ENCODE measurements at places on chromosomes 11 and 22.

- DNase-seq = peak; percentile 36
These were observed 385 bp downstream of the TST start for GRCh38 chr22:37018815-37019308.

DNA sequence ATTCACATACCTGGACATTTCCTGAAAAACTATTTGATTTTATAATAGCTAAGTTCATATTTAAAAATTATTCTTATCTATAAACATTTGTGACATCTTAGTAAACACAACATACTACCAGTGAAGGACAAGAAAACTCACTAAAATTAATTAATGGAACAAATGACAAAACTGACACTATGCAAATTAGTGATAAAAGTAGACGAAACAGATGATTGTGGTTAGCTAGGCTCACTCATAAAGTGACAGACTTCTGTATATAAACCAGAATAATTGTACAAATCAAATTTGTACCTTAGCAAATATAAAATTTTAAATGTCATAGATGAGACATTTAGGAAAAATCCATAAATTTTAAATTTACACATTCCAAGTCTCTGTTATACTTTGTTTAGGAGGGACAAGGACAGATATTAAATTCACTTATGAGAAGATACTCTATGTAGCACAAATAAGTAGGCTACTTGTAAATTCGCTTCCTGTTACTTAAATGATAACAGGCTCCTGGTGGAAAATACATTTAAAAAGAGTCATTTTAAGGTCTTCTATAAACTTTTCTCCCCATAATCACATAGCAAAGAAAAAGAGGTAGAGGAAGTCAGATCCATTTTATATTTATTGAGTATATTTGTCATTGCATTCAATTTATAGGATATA lies 81.2 kb downstream of the KIF18A start:
- DNase-seq = no peak

DNA sequence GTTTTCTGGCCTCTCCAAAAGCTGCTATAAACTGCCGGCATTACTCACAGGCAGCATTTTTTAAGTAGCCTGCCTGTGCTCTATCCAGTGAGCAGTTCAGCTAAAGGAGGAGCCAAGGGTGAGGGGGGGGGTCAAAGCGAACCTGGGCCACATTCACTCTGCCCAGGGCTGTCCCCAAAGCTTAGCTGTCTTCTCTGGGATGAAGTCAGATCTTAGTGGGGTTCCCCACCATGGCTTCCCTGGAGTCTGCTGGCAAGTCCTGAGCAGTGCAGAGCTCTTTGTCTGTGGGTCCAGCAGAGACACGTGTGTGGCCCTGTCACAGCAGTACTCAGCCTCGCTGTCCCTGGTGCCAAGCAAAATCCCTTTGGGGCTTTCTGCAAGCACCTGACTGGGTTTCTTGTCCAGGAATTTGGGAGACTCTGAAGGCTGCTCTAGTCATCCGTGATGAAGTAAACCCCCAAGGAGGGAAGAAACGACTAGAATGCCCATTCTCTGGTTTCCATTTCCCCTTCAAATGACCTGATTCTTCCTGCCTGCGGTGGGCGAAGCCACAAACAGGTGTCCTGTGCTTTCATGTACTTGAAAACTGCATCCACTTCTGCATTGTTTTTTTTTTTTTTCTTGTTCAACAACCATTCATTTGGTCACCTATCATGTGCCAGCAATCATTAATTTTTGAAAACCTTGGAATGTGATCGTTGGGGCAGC lies 2.6 kb downstream of the KCNJ5 start:
- no peak for DNase-seq

DNA sequence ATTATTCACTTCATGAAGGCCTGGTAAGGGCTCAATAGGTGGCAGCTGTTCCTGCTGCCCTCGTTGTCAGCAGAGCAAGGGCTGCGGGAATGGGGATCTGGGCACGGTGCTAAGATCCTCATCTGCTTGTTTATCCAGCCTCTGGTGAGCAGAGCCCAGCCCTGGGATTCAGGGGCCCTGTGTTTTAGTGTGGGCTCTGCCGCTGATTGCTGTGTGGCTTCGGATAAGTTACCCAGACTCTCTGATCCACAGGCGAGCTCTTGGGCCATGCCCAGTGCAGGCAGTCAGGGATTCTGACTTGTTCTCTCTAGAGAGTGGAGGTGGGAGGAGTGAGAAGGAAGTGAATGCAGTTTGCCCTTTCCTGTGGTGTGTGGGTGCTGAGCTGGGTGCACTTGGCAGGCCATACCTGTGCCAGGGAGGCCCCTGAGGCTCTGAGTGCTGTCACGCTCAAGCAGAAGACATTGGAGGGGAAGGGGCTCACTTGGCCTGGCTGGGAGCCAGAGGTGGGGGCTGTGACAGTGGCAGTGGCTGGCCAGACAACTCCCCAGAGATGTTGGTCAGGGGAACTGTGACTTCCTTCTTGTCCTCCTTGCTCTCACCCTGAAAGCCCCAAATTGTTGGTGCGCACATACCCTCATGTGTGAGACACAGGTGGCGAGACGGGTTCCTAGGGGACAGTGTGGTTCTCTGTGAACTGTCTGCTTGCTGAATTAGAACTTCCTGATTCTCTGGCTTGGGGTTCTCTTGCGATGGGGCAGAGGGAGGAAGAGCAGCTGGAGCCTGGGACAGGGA lies 43.7 kb downstream of the CD82 start:
- DNase-seq = no peak

- no peak for DNase-seq
These were observed 95.6 kb downstream of the KCNQ1 start for GRCh38 chr11:2540223-2540991.

DNA sequence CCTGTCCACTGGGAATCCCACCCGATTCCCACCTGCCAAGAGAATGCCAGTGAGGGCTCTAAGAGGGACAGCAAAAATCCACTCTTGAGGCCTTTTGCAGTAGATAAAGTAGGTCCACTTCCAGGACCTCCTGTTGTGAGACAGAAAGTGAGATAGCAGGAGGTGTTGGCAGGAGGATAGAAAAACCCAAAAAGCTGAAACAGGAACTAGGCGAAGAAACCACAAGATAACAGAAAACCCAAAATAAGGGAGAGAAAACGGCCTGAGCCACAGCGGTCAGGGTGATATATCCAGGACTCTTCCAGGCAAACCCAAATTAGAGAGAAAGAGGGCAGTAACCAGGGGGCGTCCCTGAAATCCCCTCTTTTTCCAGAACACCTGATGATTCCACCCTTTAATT lies 79.7 kb upstream of the LINC01488 start:
- DNase-seq = no peak

DNA sequence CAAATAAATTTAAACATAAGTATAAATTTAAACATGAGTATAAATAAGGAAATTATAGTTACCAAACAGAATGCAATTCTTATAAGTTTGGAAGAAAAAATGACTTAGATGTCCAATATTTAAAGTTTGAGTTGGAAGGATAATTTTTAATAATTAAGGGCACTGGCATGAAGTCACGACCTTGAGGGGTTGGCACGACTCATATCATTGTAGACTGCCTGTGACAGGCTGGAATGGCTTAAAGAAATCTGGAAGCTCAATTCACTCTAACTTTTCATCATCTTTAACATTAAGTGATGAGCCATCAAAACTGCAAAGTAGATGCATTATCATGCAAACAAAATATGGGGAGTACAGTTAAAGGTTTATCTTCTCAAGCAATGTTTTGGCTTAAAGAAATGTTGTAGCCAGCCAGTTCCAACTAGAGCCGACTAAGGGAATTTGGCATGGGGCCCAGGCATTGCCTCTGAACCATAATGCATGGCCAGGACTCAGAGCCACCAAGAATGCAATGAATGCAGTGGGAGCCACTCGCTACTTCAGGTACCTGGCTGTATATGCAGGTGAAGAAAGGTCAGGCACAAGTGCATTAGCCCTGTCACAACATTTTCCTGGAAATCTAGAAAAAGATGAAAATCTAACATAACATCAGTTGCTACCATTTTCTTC lies 33.4 kb downstream of the PGR start:
- peak; percentile 66 for DNase-seq

- DNase-seq = no peak
These were observed 10.0 kb upstream of the TMEM123 start for GRCh38 chr11:102462610-102463009.

DNA sequence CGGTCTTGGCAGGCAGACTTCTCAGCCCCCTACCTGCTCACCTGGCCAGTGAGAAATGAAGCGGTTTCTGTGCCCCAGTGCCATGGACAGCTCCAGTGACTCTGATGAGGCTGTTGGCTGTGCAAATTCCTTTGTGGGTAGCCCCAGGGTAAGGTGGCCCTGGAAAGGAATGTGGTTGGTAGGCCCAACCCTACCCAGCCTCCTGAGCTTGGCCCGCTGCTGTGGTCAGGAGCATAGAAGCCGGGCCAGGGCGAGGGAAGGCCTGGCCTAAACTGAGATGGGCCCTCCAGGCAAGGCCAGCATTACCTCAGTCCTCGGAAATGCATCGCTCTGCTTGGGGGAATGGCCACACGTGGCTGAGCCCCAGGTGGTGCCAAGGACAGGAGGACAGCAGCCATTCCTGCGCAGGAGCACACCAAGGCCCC lies 16.9 kb downstream of the DAGLA start:
- peak; percentile 81 for DNase-seq

- no peak for DNase-seq
These were observed 63.7 kb downstream of the HIPK3 start for GRCh38 chr11:33320814-33321330.

GRCh38 chr22:43293655-43294392 lies 49.3 kb downstream of the SCUBE1 start:
- DNase-seq = no peak

DNA sequence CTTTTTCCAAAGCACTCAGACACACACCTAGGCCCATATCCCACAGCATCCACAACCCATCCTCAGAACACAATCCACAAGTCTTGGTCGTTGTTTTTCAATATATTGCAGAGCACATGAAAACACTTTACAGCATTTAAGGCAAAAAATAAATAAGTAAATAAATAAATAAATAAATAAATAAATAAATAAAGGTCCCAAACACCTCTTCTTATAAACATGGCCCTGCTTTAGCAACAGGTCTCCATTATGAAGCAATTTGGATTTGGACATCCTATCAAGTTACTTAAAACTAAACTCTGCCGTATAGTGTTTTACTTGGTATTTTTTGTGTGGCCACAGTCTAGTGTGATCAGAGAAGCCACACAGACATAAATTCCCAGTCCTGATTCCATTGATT lies 10.7 kb upstream of the PLEKHA7 start:
- no peak for DNase-seq

- DNase-seq = no peak
These were observed 69.6 kb upstream of the TEAD1 start for GRCh38 chr11:12604557-12605153.
